Heart right ventricle (tissue), 16 donors: ENCODE measurements at places on chromosomes 6 and 20.

- DNase-seq = peak; percentile 29
Measured at GRCh38 chr6:53287336-53288225, 61.2 kb downstream of the ELOVL5 start.

GRCh38 chr20:53597521-53598120 lies 4.0 kb upstream of the ZNF217 start:
- DNase-seq = no peak

DNA sequence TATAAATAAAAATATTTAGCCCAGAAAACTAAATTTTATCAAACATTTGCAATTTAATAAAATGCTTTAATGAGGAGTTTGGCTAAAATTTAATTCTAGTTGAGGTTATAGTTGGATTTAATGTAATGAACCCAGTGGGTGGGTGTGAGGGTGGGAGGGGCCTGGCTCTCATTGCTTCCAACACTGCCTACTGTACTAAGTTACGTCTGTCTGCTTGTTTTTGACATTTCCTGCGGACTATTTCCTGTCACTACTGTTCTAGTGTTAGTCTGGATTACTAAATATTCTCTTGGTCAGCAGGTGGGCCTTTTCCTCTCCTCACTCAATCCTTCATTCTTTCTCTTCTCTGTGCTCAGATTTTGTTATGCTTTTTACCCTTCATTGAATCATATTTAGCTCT lies 82.5 kb upstream of the MAP3K7 start:
- no peak for DNase-seq

DNA sequence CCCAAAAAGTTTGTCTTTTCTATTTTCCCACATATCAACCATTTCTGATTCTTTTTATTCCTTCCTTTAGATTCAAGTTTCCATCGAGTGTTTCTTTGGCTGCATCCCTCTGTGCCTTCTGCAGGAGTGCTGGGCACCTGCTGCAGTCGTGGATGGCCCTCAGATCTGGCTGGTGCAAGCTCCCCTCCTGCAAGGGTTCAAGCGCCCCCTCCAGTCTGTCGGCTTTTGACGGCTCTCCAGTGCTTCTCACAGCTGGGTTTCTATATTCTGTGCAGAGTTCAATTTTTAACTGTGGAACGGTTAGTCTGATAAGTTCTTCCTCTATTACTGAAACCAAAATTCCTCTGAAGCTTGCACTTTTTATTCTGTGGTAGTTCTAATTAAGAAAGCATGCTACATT lies 132.1 kb downstream of the HUS1B start:
- DNase-seq = no peak

- no peak for DNase-seq
Measured at GRCh38 chr20:44479643-44480042, 4.0 kb downstream of the TTPAL start.

- no peak for DNase-seq
Measured at GRCh38 chr20:53133125-53133524, 161.0 kb downstream of the TSHZ2 start.

GRCh38 chr6:140977403-140977802 lies 1155.3 kb upstream of the GJE1 start:
- DNase-seq = no peak

GRCh38 chr20:33909331-33909921 lies 84.3 kb upstream of the RALY start:
- no peak for DNase-seq

GRCh38 chr20:18989736-18990474 lies 176.3 kb downstream of the SCP2D1 start:
- DNase-seq = no peak

- no peak for DNase-seq
Measured at GRCh38 chr6:40456390-40457013, 130.7 kb downstream of the LRFN2 start.

DNA sequence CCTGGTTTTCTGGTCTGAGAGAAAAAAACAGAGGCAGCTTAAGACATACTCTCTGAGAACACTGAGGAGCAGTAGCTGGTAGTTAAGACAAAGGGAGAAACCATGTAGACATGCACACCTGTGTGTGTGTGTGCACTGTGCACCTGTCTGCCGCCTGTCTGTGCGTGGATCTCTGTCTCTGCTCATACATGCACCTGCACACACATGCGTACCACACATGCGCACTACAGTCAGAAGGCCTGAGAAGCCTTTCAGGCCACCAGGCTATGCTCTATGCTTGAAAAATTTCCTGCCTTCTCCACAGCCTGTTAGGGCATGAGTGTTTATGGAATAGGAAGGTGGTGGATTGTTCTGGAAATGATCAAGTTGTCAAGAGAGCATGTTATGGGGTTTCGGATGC lies 103.5 kb downstream of the CDH4 start:
- DNase-seq = no peak

- no peak for DNase-seq
Measured at GRCh38 chr20:10201321-10201870, 17.2 kb upstream of the SNAP25 start.

DNA sequence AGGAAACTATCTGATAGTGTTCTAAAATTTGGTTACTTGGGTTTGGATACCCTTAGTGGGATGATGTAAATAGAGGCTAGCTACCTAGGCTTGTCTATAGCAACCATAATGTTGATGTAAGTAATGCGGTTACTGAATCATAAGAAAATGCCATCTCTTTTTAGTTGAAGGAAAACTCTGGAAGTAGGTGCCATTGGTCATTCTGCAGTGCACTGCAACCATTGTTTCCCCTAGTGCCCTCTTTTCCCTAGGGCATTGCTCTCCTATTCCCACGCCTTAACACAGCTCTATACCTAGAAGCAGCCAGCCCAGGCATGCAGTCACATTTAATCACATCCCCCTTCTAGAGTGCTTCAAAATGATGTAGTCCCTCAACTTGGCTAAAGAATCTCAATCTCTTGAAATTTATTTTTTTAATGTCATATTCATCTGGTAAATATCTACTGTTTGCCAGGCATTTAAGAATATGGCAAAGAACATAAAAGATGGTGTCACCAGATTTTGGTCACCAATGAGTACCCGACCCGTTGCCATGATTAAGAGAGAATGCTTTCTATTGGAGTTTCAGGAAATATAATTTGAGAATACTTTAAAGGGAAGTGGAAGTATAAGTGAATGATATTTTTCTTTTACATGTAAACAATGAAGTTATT lies 10.4 kb downstream of the LOC128125822 start:
- no peak for DNase-seq

- no peak for DNase-seq
Measured at GRCh38 chr6:35213824-35214756, at the start of gene SCUBE3. SCUBE3 (plus strand) TSS chr6:35213956; CDS start chr6:35214419, 463 bp downstream.

DNA sequence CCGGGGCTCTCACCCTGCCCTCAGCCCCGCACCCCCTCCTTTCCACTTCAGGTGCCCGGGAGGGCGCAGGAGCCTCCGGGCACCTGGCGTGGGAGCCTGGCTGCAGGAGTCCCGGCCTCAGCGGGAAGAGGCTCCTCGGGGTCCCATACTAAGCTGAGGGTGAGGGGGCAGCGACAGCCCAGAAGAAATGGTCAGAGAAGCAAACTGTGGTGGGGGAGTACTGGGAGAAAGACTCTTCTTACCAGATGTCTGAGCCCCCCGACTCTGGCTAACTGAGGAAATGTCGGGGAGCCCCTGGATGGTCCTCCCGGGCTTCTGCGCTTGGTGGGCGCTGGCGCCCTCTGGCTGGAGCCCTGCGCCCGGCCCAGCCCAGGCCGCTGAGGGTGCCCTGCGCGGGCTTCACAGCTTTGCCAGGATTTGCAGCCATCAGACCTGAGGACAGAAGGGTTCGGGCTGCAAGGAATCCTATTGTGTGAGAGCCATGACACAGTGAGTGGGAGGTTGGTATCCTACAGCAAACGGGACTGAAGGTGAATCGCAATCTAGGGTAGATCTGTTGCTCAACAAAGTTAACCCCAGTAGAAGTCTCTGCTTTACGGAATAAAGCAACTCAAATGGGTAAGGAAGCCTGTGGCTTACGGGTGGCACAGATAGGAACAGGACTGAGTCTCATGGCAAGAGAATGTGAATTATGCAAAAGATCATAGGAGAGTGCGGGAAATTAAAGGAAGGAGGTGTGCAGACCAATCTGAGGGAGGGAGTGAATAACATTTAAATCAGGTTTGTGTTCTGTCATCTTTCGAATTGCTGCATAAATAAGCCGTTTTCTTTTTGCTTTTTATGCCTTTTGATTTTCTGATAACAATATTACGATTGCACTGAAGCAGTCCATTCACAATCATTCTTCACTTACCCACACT lies 639 bp upstream of the RCAN2 start:
- peak; percentile 56 for DNase-seq

DNA sequence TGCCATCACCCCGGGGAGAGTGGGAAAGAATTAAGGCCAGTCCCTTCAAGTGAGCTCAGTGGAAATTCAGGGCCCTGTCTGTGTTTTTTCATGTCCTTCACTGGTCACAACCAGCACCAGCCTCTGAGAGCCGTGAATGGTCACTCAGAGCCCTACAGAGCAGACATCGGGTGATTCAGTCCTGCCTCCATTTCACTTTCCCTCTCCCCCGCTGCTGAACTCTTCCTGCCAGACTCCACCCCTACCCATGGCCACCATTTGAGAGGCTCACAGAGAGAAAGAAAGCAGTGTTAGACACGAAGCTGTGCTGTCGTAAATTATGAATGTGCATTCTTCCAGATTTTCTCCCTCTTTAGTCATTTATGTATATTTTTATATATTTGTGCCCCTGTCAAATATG lies 5.4 kb downstream of the R3HDML start:
- no peak for DNase-seq

DNA sequence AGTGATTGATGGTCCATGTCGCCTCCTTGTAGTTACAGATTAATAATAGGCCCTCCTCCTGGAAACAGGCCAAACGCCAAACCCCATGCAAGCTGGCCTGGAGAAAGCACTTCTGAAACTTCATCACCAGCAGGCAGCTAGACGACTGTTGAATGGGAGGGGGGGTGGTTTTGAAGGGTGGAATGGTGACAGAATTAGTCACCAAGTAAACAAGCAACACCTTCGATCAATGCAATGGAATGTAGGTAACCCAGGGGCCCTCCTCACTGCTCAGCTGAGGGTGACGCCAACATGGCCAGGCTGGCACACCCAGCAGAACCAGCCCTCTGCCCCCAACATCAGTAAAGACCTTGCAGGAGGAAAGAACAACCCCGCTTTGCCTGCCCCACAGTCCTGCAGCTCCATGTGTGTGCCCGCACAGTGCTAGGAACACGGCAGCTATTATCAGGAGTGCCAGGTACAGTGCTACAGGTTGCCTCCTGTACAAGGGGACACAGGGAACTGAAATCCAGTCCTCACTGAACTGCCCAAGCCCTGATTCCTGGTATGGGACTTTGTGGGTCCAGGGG lies 2.7 kb downstream of the BCAS1 start:
- DNase-seq = no peak

DNA sequence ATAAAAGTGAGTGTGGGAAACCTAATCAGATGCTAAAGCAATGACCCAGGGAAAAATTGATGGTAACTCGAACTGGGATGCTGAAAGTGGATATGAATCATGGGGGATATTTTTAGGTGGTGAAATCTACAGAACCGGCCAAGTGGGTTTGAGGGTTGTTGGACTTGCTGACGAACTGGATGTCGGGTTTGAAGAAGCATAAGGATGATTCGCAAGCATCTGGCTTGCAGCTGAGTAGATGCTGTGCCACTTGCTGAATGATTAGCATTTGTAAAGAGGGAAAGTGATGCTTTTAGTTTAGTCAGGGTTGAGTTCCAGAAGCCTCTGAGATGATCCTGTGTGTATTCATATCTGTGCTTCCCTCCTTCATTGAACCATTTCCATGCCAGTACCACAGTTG lies 54.9 kb downstream of the UBR2 start:
- DNase-seq = no peak

GRCh38 chr6:157488058-157488457 lies 107.1 kb downstream of the ZDHHC14 start:
- DNase-seq = no peak

GRCh38 chr6:158938220-158938619 lies 61.8 kb downstream of the RSPH3 start:
- DNase-seq = no peak

DNA sequence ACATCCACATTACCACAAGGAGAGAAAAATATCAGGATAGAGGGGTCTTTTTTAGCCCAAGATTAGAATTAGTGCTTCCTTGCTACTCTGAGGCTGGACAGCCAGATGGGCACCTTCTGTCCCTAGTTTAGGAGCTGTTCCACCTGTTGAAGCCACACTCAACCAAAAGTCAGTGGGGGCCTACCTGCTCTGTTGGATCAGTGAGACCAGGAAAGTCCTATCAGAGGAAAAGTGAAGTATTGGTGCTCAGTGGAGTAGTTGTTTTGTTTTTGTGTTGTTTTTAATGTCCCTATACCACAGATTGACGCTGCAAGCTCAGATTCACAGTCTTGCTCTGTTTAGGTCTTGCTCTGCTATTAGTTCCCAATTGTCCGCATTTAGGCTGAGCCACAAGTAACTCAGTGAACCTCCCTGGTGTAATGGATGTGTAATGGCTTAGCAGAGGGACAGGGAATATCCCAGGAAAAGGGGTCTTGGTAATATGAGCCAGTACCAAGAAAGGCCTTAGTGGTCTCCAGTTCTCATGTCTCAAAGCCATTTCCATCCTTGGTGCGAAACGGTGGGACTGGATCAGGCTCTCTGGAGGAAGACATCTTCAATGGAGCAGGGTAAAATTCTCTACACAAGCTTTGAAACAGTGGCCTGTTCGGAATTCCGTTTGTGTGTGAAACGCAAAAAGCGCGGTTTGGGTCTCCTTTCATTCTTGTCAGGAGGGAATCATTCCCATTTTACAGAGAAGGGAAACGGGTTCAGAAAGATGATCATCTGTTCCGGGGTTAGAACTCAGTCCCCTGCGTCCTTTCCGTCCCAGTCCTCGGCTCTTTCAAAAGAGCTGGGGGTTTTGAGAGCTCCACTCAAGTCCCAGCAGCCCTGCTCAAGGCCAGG lies 631 bp upstream of the PABPC1L start:
- no peak for DNase-seq

DNA sequence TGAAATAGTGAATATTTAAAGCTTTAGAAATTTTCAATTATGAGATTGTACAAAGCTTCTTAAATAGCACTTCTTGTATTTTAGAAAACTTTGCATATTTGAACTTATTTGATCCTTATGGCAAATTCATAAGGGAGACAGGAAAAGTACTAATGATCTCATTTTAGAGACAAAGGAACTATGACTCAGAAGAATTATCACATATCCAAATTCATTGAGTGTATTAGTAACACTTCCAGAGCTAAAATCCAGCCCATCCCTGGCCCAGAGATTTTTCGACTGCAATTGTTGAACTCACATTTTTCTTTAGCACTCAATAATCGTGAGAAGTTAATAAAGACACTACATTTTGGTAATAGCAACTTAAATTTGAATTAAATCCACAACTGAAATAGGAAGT lies 704.3 kb downstream of the EPM2A start:
- no peak for DNase-seq

GRCh38 chr6:129828229-129828628 lies 32.9 kb downstream of the TMEM244 start:
- no peak for DNase-seq

GRCh38 chr6:82160255-82160990 lies 87.1 kb downstream of the IBTK start:
- no peak for DNase-seq

- no peak for DNase-seq
Measured at GRCh38 chr6:45012687-45013086, 315.4 kb upstream of the RUNX2 start.

GRCh38 chr6:146985111-146985510 lies 219.1 kb upstream of the STXBP5 start:
- DNase-seq = no peak
